ENCODE measurements at places on chromosomes 7 and 10. TPM values are rescaled to one million over a fixed set of nuclear protein-coding genes. Genes with fewer than 3 reads are reported as not detected.

The PRF1 gene
- total RNA-seq: not detected

The PDZD7 gene
- total RNA-seq: 2.0 TPM

The C10orf62 gene
- total RNA-seq: not detected

The CSGALNACT2 gene
- 17.6 TPM for total RNA-seq

The WIPF3 gene
- under 0.01 TPM for total RNA-seq

The OR13A1 gene
- under 0.01 TPM for total RNA-seq

The MNX1 gene
- not detected for total RNA-seq

The SLC26A5 gene
- not detected for total RNA-seq

The OR9A2 gene
- not detected for total RNA-seq

The PYROXD2 gene
- 11.3 TPM for total RNA-seq

The TEX36 gene
- not detected for total RNA-seq

The ZNF804B gene
- total RNA-seq: not detected

The PNLIPRP3 gene
- total RNA-seq: not detected

The VSIR gene
- 19.2 TPM for total RNA-seq

The NKX1-2 gene
- not detected for total RNA-seq

The PAX2 gene
- not detected for total RNA-seq

The NSUN6 gene
- 13.5 TPM for total RNA-seq

The PRLHR gene
- total RNA-seq: not detected

The CCSER2 gene
- 19.4 TPM for total RNA-seq

The CCDC7 gene
- total RNA-seq: 18.0 TPM

The PKD2L1 gene
- not detected for total RNA-seq

The TNKS2 gene
- total RNA-seq: 53.0 TPM

The ZWINT gene
- total RNA-seq: 8.7 TPM

The ASB10 gene
- not detected for total RNA-seq

The NUDCD3 gene
- total RNA-seq: 133 TPM

The AGR2 gene
- total RNA-seq: not detected

The HYAL4 gene
- not detected for total RNA-seq

The CBLL1 gene
- total RNA-seq: 11.3 TPM

The FGFBP3 gene
- total RNA-seq: 0.47 TPM

The ANKRD30A gene
- total RNA-seq: not detected

The NXPH1 gene
- total RNA-seq: not detected

The HOXA4 gene
- total RNA-seq: 0.47 TPM

The PDK4 gene
- 0.47 TPM for total RNA-seq

The SPAM1 gene
- not detected for total RNA-seq

The C10orf105 gene
- under 0.01 TPM for total RNA-seq

The CPA2 gene
- not detected for total RNA-seq

The AMZ1 gene
- 0.43 TPM for total RNA-seq

The CCDC172 gene
- total RNA-seq: not detected

The EBF3 gene
- 9.0 TPM for total RNA-seq

The STAG3 gene
- 0.32 TPM for total RNA-seq

The CDK14 gene
- 24.3 TPM for total RNA-seq

The UCMA gene
- total RNA-seq: not detected

The AKR1C4 gene
- total RNA-seq: not detected

The GALNT17 gene
- total RNA-seq: not detected

The ZNF248 gene
- 7.5 TPM for total RNA-seq

The SEC61G gene
- 192 TPM for total RNA-seq

The PTPRZ1 gene
- not detected for total RNA-seq

The OR6B1 gene
- total RNA-seq: not detected

The SLC39A12 gene
- not detected for total RNA-seq

The WDR11 gene
- 57.2 TPM for total RNA-seq

The PRKAR2B gene
- 3.4 TPM for total RNA-seq

The SMKR1 gene
- total RNA-seq: not detected

The CH25H gene
- total RNA-seq: 0.26 TPM

Measured in bronchial smooth muscle cell (primary cell).